SW 1271 (cell line): ENCODE measurements at places on chromosomes 2 and 18.

GRCh38 chr2:11482473-11483035 is 16.6 kb upstream of the E2F6 start:
- no peak for DNase-seq

- no peak for DNase-seq
These were observed 45.8 kb upstream of the NFU1 start for GRCh38 chr2:69483024-69483423.

DNA sequence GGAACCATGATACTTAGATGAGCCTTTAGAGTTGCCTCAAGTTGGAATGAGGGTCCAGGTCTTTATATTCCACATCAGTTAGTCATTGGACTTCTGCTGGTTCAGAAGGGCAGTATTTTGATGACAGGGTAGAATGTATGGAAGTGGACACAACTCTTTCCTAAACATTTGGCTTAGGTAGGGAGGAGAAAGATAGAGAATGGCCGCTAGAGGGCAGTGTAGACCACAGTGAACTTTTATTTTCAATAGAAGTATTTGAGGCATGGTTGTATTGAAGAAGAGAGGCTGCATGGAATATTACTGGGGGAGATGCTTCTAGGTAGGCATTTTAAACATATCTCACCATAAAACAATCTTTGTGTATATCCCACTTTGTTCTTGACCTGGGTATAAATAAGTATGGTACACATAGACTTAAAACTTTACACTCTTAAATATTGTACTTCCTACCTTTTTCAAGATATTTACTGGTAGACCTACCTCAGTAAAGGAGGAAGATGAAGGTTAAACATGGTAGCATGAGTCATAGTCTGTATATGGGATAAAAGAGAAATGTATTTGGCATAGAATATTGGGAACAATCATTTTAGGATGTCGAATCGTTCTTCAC is 497.6 kb upstream of the FAM98A start:
- DNase-seq, result peak; percentile 1

DNA sequence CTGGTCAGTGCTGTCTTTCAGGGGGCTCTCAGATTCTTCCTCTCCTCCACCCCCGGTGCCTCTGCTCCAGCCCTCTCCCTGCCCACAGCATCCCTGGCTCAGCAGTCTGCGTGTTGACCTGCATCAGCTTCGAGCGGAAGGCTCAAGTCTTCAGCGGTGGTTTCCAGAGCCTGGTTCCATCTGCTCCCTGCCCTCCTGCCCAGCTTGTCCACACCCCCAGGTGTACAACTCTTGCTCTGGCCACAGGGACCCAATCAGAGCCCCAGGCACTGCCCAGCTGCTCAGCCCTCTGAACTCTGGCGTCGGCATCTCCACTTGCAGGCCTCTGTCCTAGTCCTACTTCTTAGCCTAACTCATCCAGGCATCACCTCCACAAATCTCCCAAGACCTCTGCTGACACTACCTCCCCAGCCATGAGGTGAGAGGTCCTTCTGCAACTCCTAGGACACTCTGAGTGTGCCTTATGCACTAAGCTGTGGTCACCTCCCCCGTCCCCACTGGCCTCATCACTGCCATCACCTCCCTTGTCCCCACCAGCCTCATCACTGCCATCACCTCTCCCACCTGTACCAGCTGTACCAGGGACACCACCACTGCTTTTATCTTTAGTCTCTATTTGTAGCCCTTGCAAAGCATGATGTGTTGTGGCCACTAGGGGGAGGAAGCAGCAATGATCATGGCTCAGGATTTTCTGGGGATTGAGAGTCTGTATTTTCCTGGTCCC is 60.9 kb downstream of the EDAR start:
- peak; percentile 15 for DNase-seq

GRCh38 chr18:48943333-48943732 is 7.4 kb downstream of the SMAD7 start:
- DNase-seq, result no peak

DNA sequence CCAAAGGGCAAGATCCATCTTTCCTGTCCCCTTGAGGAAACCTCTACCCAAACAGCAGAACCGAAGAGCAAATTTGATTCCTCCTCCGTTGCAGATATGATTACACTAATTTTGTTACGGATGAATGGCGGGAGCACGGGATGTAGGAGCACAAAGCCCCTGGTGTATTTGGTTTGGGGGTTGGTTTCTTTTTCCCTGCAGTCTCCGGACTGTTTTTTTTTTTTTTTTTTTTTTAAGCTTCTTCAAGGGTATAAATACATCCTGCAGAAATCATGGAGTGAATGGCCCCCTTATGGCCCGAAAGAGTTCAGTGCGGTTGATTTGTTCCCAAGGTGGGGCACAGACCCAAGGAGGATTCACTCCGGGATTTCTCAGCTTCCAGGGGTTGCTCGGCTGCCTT is 135.3 kb upstream of the SH3BP4 start:
- DNase-seq, result no peak

- DNase-seq, result no peak
These were observed 133.5 kb upstream of the HAAO start for GRCh38 chr2:42925742-42926433.

DNA sequence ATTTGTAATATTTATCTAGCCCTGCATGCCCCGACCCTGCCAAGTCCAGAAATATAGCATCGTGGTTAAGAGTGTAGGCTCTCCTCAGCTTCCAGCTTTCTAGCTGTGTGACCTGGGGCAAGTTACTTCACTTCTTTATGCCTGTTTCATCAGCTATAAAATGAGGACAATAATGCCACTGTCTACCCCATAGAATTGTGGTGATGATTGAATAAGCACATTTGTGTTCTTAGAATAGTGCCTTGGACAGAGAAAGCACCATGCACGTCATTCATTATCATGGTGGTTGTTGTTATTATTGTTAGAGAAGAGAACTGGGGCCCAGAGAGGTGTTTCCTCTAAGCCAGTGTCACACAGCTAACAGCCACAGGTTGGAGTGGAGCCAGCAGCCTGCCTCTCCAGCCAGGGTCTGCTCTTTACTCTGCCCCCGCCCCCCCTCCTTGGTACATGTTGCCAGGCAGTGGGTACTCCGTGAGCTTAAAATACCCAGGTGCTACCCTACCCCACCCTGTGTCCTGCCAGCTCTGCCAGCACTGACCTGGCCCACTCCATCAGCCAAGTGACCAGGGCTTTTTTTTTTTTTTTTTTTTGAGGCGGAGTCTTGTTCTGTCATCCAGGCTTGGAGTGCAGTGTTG is 202.1 kb downstream of the CTIF start:
- DNase-seq, result no peak
